Brain microvascular endothelial cell (primary cell): ENCODE measurements at places on chromosomes 13 and 19.

DNA sequence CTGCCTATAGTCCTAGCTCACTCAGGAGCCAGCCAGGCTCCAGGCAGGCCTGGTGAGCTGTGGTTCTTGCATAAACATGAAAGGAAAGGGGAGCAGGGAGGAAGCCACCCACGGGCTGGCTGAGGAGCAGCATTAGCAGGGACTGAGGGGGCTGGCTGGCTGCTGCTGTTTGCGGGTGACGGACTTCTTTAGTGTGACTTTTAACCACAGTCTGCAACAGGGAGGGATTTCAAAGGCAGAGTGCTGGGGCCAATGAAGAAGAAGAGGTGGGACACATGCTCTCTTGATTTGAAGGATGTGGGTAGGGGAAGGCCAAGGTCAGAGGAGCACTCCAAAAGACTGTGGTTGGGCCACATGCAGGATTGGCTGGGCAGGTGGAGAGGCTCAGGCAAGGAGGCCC is 223.0 kb downstream of the DNAJC15 start:
- no peak for DNase-seq

GRCh38 chr13:46202966-46203365 is 8.8 kb upstream of the LRRC63 start:
- no peak for DNase-seq

DNA sequence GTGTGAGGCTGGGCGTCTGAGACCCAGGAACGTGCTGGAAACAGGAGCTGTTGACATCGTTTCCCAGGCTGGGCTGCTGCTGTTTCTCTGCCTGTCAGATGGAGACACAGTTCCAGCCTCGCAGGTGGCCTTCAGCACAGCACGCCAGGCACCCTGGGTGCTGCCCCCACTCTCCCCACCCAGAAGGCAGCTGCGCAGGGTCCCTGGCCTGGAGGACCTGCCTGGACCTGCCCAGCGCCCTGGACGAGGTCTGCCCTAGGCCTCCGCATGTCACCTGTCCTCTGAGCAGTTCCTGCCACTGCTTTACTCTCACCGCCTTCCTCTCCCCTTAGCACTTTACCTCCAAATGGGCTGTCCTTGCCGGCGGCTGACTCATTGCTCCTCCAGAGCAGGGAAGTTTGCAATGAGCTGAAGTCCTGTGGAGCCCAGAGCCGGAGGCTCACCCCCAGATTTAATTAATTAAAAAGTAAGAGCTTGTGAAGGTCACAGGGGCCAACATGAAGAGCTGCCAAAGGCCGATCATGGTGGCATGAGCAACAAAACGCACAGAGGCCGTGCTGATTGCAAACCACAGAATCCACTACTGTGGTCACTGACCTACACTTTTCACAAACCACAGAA is 32.2 kb downstream of the C13orf46 start:
- peak; percentile 14 for DNase-seq

GRCh38 chr13:53778937-53779336 is 750.3 kb downstream of the OLFM4 start:
- DNase-seq, result no peak

GRCh38 chr19:17616961-17617806 is 61.7 kb downstream of the COLGALT1 start:
- DNase-seq, result peak; percentile 11

DNA sequence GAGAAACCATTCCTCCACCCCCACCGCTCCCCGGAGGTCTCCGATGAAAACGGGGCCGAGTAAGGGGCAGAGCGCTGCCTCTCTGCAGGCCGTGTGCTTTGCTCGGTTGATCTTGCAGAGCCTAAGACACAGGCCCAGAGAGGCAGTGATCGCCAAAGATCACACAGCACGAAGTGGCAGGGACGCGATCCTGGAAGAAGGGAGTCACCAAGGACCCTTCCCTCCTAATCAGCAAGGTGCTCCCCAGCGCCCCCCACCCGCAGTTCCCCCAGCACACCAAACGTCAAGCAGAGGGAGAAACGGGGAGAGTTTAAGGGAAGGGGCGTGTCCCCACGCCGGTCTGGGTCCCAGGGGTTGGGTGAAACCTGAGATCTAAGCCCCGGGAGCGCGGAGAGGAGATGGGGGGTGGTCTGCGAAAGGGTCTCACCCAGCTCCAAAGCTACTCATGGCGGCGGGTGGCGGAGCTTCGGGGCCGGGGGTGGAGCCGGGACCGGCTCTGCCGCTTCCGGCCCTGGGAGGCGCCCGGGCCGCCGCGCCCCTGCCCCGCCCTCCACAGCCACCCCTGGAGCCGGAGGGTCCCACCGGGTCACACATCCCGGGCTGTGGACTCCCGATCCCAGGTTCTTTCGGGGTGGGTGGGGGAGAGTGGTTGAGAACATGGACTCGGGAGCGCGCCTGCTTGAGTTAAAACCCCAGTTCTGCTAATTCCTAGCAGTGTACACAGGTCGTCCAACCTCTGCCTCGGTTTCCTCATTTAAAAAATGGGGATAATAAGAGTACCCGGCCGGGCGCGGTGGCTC is at the start of gene EML2:
Gene EML2, minus strand, starts transcription at position 468 of the 800 bp plus-strand sequence. Its CDS starts 21 bp downstream, at position 447.
- DNase-seq, result no peak

GRCh38 chr13:30551189-30551588 is 66.5 kb upstream of the USPL1 start:
- no peak for DNase-seq

DNA sequence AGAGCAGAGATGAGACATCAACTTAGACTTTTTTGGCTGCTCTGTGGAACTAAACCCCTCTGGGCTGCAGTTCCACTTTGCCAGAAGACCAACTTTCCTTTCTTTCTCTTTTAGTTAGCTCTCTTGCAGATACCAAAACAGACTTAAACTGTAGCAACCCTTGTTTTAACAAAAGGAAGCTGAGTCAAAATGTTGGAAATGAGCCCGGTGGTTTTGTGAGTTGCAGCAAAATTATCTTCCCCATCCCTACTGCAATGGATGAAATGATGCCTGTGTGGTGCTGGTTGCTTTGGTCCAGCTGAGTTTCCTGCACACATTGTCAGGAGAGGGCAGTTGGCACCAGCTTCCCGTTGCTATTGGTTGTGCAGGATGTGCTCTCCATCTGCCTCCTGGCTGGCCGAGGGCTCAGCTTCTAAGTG is 115.3 kb downstream of the LRCH1 start:
- DNase-seq, result peak; percentile 83

GRCh38 chr13:99404005-99404755 is 97.0 kb upstream of the GPR183 start:
- DNase-seq, result no peak

- no peak for DNase-seq
Observed at GRCh38 chr13:47206111-47206510, 309.3 kb upstream of the HTR2A start.

DNA sequence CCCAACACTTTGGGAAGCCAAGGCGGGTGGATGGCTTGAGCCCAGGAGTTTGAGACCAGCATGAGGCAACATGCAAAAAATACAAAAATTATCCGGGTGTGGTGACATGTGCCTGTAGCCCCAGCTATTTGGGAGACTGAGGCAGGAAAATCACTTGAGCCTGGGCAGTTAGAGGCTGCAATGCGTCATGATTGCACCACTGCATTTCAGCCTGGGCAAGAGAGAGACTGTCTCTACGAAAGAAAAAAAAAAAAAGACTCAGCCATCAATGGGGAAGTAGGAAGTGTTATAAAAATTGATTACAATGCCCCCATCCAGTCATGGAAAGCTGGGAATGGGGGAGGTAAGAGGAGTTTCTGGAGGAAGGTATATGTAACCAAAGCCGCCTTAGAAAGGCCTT is 5.4 kb downstream of the TYK2 start:
- DNase-seq, result no peak

DNA sequence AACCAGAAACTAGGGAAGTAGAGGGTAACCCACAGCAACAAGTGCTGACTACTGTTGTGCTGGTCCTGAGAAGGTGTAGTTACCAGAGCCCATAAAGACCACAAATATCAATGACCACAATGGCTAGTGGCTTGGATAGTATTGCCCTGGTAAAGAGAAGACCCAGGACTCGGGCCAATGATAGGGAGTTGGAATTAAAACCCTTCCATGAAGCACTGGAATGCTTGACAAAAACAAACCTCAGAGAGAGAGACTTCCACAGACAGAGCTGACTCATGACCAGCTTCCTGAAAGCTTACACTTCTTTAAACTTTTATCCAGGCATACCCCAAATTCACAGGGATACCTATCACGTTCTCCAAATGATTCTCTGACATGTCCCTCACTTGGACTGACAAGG is 60.5 kb downstream of the WDR87 start:
- DNase-seq, result peak; percentile 29

GRCh38 chr13:94558716-94559115 is 37.2 kb downstream of the TGDS start:
- DNase-seq, result no peak

GRCh38 chr13:113918580-113918979 is 54.7 kb upstream of the GAS6 start:
- no peak for DNase-seq

GRCh38 chr13:46119883-46120614 is 15.2 kb upstream of the CPB2 start:
- DNase-seq, result peak; percentile 65

GRCh38 chr13:35672611-35673010 is 196.1 kb upstream of the MAB21L1 start:
- no peak for DNase-seq
